ENCODE measurements at places on chromosomes 4 and X. TPM values are rescaled to one million over a fixed set of nuclear protein-coding genes. Genes with fewer than 3 reads are reported as not detected.

Gene CUL4B
- 37.1 TPM for total RNA-seq

Gene UGT2A3
- not detected for total RNA-seq

Gene MID1
- 6.5 TPM for total RNA-seq

Gene HOPX
- total RNA-seq: 36.3 TPM

Gene KDM5C
- total RNA-seq: 114 TPM

Gene MAP3K15
- total RNA-seq: 78.2 TPM

Gene SSX2
- total RNA-seq: not detected

Gene ETNPPL
- total RNA-seq: 7.9 TPM

Gene CHM
- total RNA-seq: 34.6 TPM

DNA sequence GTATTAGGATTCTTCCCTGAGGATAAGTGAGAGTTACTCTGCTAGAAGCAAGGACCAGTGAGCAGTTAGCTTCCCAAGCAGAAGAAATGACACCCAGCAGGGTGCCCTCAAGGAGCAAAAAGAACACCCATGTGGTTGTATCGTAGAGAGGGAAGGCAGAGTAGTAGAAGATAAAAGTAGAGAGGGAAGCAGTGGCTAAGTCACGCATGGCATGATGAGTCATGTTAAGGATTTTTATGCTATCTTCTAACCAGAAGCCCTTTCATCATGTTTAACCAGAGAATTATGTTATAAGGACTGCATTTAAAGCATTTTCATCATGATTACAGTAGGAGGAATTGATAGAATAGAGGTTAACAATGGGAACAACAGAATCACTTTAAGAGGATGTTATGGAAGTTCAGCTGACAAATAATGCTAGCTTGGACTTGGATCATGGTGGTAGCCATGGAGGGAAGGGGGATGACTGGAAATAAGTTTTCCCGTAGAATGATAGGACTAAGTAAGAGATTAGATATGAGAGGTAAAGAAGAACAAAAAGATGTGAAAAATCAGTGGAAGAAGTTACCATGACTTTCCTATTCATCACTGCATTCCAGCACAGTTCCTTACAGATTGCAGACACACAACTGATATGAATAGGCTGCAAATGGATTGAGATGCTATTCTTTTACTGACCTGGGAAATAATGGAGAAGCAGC is 383.5 kb upstream of the INTU start:
- no peak for DNase-seq

DNA sequence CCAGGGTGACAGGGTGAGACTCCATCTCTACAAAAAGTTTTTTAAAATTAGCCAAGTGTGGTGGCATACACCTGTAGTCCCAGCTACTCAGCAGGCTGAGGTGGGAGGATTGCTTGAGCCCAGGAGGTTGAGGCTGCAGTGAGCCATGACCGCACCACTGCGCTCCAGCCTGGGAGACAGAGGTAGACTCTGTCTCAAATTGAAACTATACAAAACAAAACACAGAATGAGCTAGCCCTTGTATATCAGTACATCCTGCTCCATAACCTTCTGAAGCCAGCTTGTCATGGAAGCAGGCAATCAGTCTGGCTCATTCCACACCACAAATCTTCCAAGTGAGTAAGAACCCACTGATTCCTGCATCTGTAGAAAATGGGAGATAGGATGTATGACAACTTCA is 49.0 kb downstream of the CD99L2 start:
- DNase-seq: no peak

DNA sequence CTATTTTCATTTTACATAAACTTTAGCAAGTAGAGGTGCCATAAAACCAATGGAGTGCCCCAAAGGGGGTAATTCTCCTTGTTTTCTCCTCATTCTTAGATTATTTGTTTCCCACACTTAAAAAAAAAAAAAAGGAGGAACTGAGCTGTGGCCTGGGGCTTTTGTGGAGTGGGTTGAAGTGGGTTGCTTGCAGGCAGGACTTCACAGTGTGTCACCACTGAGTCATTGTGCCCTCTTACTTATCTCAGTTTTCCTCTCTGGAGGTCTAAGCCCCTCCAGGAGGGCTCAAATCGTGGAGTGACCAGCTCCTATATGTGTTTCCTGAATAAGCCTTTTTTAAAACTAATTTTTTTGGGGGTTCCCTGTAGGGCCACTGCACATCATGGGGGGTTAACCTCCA is 69.0 kb downstream of the SLC16A2 start:
- DNase-seq: no peak

DNA sequence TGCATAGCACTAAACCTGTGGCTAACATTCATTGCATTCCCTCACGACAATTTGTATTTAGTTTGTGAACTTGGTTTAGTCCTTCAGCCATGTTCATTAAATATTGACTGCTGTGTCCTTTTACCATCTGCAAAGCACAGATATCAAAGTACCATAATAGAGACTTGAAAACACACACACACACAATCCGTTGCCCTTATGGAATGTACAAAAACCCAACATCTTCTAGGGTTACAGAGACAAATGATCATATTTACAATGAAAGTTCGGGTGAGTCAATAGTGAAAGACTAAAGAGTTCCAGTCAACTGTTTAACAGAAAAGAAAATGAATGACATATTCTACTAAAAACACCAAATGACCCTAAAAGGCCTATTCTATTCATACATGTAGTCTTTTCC is 50.8 kb upstream of the TXK start:
- no peak for DNase-seq

DNA sequence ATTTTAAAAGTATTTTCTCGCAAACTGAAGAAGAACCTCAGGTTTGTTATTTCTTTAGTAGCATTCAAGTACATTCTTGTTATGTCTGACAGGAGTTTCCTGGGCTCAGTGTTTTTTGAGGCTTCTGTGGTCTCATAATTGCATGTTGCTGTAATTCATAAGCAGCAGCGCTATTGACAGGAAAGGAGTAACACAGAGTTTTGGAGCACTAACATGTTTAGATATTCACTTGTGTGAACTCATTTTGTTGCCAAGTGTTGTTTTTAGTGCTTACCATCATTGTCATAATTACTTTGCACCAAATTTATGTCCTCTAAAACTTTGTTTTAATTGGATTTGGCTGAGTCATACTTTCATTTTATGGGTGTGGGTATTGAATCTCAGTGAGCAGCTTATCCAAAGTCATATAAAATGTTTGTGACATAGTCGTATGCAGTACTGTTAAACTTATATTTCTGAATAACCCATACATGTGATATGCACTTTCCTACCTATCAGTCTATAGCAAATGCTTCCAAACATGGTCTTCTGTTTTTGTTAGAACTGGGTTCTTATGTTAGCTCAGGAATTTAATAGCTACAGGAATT is 358.7 kb upstream of the CTSO start:
- DNase-seq: no peak

DNA sequence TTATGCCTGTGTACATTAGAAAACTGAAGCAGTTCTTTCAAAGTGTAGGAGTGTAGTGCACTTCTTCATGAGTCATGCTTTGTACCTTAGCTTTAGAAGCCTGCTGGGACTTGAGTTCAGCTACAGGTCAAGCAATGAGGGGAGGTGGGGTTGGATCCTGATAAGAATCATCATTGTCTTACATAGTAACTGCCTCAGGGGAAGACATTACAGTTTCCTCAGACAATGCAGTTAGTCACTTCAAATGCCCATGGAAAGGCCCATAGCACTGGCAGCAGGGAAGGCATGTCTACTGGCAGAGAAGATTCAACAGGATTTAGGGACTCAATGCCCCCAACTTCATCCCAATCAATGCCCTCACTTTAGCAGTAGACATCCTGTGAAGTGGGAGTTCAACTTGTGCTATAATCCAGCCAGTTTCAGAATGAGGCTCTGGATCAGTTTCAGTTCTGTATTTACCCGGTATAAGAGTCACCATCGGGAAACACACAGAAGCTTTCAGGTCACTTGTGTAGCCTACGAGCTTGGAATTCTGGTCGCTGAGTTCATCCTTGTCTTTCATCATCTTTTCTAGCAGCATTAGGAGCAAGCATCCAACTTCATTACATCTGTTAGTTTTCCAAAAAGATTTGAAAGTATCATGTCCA is 1216.5 kb downstream of the RAPGEF2 start:
- no peak for DNase-seq

- DNase-seq: no peak
Observed at GRCh38 chrX:141402897-141403610, 160.7 kb upstream of the SPANXC start.

- DNase-seq: no peak
Observed at GRCh38 chr4:17328141-17328815, 183.6 kb downstream of the QDPR start.

DNA sequence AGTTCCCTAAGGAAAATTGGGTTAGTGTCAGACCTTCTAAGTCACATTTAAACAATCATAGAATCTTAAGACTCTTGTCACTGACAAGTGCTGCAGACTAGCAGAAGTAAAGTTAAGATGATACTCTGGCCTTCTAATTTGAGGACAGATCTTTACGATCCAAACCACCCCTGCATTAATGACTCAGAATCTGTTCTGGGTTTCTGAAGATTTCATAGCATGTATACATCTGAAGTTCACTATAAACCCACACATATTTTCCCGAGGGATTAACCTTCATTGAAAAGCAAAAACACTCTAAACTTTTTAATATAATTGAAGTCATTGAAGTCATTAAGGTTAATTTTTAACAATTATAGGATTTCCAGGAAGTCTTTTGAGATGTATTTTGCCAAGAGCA is 674.3 kb downstream of the IQCM start:
- no peak for DNase-seq

GRCh38 chr4:134243742-134244713 is 42.4 kb upstream of the PABPC4L start:
- DNase-seq: no peak
